ENCODE measurements at places on chromosomes 12 and 14.

- no peak for DNase-seq
Observed at GRCh38 chr12:64797156-64797555, 27.3 kb upstream of the TBC1D30 start.

GRCh38 chr14:66216763-66217162 is 269.4 kb upstream of the CCDC196 start:
- no peak for DNase-seq

DNA sequence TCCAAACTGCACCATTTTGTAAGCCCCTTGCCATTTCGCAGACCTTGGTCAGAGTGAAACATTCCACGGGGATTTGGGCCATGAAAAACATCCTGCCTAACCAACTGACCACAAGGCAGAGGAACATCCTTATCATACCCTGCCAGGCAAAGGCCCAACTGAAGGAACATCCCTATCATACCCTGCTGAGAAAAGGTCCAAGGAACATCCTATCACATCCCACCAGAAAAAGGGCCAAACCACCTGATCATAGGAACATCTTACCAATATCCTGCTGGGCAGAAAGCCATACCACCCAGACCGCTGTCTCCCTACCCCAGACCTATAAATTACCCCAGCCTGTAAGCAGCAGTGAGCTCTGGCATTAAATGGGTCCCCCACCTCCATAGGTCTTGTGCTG is 19.4 kb upstream of the LRRC9 start:
- no peak for DNase-seq

DNA sequence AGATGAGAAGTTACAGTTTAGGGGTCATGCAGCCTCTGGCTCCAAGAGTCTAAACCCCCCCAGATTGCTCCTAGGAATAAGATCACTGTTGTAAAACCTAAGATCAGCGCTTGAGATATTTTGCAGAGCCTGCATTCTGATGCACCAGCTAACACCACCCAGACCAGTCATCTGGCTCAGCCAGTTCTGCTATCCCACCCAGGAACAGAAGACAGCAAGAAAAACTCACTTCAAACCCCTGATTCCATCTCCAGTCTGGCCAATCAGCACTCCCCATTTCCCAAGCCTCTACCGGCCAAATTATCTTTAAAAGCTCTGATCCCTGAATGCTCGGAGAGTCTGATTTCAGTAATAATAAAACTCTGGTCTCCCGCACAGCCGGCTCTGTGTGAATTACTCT is 158.6 kb downstream of the ZNF664 start:
- DNase-seq: no peak

- DNase-seq: no peak
Observed at GRCh38 chr12:110543252-110543959, 39.7 kb downstream of the PPTC7 start.

GRCh38 chr12:77070800-77071449 is 5.6 kb upstream of the E2F7 start:
- no peak for DNase-seq

- DNase-seq: no peak
Observed at GRCh38 chr14:77151245-77151644, 9.7 kb upstream of the ZDHHC22 start.

GRCh38 chr12:28017126-28017872 is 44.8 kb upstream of the PTHLH start:
- DNase-seq: no peak

DNA sequence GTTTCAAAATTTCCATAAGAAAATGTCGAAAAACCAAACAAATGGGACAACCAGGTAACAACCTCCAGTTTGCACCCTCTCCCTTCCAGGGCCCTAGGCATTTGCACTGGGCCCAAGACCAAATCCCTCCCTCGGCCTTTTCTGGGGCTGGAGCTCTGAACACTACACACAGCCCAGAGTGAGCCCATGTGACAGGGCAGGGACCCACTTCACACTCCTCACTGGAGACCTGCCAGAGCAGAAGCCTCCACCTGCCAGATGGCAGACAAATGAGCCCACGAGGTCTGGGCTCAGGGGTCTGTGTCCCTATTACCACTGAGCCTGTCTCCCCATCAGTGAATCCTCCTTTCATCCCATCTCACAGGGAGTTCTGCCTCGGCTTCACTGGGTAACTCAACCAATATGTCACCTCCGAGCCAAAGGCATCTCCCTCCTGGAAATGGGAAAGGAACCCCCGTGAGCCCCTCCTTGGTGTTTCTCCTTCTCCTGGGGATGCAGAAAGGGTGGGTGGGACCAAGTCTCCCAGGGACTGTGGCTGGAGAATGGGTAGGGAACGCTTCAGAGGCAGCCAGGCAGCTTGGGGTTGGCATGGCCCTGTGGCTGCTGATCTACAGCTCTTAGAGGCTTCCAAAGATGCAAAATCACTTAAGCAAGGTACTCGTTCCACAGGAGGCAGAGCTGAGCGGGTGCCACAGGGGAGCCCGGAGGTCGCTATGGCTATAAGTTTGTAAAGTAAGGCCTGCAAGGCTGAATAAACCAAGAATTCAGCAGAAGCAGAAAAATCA is 10.6 kb downstream of the VWF start:
- DNase-seq: no peak

DNA sequence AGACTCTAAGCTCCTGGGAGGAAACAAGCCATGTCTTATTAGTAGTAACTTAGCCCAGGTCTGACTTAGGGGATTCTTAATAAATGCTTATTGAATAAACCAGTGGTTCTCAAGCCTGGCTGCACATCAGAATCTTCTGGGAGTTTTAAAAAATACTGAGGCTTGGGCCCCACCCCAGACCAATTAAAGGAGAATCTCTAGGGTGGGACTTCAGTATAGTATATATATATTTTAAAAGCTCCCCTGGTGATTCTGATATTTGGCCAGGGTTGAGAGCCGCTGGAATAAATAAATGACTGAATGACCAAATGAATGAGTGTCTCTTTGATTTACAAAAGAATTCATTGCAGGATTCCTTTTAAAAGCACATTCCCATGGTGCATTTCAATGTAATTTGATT is 151.5 kb upstream of the GSC start:
- no peak for DNase-seq

DNA sequence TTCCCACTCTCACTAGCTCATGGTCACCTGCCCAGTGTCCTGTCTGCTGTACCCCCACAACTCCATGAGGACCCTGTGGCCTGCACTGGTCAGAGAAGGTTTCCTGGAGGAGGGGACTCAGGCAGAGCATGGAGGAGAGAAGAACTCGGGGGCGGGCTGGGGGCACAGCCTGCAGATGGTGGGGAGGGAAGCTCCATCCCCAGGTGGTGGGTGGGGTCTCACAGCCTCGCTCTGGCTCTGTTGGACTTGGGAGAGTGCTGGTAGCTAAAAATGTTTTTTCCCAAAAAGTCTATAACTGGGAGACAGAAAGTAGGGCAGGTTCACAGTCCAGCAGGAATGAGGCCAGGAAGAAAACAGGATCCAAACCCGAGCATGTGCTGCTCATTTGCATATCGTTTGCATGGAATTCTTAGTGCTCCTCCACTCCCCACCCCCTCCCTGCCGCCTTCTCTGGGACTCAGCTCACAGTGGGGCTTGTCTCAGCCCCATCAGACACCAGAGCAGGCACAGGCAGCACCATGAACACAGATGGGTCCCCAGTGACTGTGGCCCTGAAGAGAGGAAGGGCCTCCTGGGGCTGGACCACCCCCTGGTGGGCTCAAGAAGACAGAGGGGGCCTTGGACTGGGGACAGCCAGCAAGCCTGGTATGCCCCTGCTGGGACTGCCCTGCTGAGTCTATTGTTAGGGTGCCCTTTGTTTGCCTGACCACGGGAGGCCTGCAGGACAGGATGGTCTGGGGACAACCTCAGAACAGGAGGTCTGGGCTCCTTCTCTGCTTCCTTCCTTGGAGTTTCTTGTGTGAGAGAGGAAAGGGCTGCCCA is 67.0 kb upstream of the SFSWAP start:
- DNase-seq: no peak

DNA sequence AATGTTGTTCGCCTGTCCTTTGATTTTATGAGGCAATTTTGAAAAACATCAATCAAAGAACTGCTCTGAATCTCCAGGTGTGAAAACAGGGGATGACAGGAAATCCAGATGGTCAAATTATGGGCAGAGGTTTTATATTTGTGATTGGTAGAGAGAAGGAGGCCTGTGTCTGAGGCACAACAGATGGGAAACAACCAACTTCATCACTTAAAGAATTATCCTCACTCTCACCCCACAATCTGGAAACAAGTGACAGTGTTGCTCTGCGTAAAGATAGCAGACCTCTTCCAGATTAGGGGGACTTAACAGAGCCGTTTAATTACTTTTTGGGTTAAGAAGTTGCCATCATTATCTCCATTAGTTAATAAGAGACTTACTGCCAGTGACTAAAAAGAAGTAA is 64.1 kb upstream of the EGLN3 start:
- DNase-seq: no peak

- no peak for DNase-seq
Observed at GRCh38 chr14:54420478-54421142, 20.6 kb downstream of the CNIH1 start.

DNA sequence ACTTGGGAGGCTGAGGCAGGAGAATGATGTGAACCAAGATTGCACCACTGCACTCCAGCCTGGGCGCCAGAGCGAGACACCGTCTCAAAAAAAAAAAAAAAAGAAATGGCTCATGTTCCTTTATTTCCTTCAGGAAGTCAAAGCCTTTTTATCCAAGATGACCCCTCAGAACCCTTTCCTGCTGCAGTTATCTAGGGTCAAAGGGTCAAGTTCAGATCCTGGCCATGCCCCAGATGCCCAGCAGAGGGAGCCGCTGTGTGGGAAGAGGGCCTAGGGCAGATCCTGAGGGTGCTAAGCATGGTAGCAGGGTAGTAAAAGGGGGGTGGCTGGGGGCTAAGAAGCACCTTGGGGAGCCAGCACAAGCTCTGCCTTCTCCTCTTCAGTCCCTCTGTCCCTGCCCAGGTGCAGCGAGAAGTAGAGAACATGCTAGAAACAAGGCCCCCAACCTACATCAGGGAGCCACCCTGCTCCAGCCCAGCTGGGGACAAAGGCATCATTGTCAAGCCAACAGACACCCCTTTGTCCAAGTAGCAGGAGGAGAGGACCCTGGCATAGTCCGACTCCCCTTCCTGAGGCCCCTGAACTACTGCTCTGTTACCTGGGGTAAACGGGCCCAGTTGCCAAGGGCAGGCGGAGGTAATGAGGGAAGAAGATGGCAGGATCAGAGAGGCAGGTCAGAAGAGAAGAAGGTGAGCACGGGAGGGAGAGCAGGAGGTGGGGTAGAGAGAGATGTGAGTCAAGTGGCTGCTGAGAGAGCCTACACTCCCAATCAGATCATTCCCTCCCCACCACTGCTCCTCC is 6.5 kb downstream of the NFE2 start:
- DNase-seq: no peak

GRCh38 chr12:45310627-45310968 is 94.7 kb downstream of the ANO6 start:
- DNase-seq: no peak

- DNase-seq: no peak
Observed at GRCh38 chr12:82968631-82969367, 282.1 kb downstream of the TMTC2 start.

GRCh38 chr12:49652921-49653520 is 29.7 kb downstream of the PRPF40B start:
- no peak for DNase-seq

- DNase-seq: no peak
Observed at GRCh38 chr12:127885954-127886750, 380.8 kb upstream of the TMEM132C start.

- no peak for DNase-seq
Observed at GRCh38 chr12:90170740-90171139, 462.1 kb upstream of the ATP2B1 start.

GRCh38 chr12:85461127-85461526 is 181.1 kb downstream of the ALX1 start:
- DNase-seq: no peak

- no peak for DNase-seq
Observed at GRCh38 chr12:119749666-119750065, 81.7 kb downstream of the PRKAB1 start.

DNA sequence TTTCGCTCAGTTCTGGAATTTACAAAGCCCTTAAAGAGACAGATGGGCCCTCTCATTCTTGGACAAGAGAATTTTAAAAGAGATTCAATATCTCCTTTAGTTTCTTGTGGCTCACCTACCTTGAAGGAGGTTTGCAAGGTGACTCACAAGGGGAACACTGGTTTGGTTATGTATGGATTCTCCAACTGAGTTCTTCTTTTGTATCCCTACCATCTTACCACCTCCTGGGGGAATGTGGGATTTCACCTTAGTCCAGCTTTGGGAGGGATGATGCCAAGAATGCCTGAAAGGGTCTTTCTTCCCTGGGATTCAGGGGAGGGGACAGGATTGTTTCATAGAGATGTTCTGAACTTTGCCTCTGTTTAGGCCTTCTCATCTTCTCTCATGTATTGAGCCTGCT is 3.7 kb downstream of the PPP4R4 start:
- no peak for DNase-seq

GRCh38 chr12:96130396-96131059 is 63.6 kb upstream of the ELK3 start:
- DNase-seq: no peak

DNA sequence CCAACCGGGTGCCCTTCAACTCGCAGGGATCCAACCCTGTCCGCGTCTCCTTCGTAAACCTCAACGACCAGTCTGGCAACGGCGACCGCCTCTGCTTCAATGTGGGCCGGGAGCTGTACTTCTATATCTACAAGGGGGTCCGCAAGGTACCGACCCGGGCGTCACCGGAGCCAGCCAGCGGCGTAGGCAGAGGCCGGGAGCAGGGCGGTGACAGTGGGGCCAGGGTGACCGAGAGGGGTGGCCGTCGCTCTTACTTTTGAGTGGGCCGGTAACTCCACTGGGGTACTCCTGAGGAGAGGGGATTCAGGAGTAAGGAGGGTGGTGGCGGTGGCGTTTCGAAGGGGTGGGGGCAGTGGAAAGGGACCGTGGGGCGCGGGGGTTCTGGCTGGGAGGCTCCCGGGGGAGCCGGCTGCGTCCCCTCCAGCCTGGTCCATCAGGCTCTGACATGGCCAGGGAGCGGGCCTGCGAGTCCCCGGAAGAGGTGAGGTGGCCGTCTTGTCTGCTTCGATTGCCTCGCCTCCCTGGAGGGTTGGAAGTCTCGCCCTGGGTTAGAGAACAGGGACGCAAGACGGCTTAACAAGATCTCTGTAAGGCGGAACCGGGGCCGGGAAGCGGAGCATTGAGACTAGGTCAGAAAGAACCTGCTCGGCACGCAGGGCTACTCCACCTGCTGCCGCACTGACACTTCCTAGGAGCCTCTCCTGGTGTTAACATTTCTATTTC is 491 bp downstream of the WDR20 start:
- DNase-seq: no peak

DNA sequence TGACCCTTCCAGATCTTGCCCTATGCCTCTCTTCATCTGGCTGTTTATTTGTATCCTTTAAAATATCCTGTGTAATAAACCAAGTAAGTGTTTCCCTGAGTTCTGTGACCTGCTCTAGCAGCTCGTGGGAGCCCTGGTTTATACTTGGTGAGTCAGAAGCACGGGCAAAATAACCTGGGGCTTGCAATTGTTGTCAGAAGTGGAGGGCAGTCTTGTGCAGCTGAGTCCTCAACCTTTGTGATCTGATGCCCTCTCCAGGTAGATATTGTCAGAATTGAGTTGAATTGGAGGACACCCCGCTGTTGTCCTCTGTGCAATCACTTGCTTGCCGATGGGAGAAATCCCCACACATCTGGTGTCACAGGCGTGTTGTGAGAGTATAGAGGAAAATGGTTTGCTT is 62.5 kb upstream of the PRICKLE1 start:
- no peak for DNase-seq

GRCh38 chr12:23482571-23482970 is 466.9 kb downstream of the SOX5 start:
- no peak for DNase-seq

Measured in osteocyte (in vitro differentiated cells).